ENCODE measurements at places on chromosomes 1 and 21.
A peak's percentile ranks its signal among the peaks of the same experiment; 100 is the strongest.

DNA sequence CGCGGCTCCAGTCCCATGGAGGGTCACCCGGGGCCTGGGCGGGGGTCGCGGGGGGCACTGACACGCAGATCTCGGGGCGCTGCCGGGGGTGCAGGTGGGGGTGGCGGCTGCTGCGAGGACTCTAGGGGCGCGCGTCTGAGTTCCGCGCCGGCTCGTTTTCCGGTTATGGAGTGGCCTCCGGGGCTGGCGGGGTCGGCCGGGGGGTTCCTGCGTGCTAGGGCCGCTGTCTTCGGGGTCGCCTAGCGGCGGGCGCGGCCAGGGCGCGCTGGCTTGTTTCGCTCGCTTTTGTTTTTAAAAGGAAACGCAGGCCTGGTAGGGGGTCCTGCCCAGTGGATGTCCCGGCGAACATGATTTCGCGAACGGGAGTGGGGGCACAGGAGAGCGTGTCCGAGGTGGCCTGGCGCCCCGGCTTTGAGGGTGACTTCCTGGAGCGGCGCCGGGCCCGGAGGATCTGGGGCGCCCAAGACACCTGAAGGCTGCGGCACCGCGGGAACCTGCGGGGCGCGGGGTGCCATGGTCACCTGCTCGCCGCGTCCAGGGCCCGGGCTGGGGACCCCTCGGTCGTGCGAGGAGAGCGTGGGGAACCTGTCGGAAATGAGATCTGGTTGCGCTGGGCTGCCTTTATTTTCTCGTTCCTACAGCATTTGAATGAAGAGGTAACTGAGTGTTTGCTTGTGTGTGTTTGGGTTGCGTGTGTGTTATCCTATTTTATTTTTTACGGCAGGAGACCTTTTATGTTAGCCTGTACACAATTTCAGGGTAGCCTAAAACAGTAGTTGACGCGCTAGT lies 618 bp downstream of the ETS2 start:
- peak; percentile 16 for DNase-seq

- DNase-seq: no peak
Observed at GRCh38 chr1:7060745-7061144, 275.5 kb downstream of the CAMTA1 start.

GRCh38 chr1:29121516-29121935 lies 2.2 kb downstream of the TMEM200B start:
- DNase-seq: no peak

DNA sequence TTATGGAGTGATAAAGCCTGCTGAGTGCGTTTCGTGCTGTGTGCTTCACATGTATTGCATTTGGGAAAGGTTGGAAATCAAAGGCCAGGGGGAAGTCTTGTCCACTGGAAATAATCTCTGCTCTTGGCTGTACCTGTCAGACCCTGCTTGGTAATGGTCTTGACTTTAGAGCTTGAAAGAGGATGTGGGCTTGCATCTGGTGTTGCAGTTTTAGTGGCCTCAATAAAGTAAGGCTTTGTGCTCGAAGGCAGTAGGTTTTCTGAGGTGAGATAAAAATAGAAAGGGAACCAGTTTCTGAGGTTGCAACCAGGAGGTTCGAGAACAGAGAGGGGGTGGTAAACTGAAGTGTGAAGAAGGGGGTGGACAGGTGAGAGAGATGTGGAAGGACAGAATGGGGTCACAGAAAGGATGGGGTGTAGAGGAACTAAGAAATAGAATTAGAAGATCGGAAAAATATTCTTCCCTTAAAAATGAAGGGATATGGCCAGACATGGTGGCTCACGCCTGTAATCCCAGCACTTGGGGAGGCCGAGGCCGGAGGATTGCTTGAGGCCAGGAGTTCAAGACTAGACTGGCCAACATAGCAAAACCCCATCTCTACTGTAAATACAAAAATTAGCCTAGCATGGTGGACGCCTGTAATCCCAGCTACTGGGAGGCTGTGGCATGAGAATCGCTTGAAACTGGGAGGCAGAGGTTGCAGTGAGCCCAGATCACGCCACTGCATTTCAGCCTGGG lies 1.5 kb downstream of the S100PBP start:
- no peak for DNase-seq

- DNase-seq: no peak
Observed at GRCh38 chr1:59128784-59129227, 168.1 kb upstream of the FGGY start.

- no peak for DNase-seq
Observed at GRCh38 chr1:157597959-157598667, at the start of gene FCRL4. Gene FCRL4 (minus strand): TSS chr1:157598085. CDS start chr1:157597944, 141 bp downstream.

DNA sequence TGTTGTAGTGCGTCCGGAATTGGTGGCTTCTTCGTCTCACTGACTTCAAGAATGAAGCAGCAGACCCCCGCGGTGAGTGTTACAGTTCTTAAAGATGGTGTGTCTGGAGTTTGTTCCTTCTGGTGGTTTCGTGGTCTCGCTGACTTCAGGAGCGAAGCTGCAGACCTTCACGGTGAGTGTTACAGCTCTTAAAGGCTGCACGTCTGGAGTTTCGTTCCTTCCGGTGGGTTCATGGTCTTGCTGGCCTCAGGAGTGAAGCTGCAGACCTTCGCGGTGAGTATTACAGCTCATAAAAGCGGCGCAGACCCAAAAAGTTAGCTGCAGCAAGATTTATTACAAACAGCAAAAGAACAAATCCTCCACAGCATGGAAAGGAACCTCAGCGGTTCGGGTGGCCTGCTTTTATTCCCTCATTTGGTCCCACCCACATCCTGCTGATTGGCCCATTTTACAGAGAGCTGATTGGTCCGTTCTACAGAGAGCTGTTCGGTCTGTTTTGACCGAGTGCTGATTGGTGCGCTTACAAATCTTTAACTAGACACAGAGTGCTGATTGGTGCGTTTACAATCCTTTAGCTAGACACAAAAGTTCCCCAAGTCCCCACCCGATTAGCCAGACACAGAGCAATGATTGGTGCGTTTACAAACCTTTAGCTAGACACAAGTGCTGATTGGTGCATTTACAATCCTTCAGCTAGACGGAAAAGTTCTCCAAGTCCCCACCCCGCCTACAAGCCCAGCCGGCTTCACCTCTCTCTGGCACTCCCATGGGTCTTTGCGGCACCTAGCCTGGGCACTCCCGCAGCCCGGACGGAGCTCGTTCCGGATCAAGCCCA lies 49.6 kb upstream of the KRTAP19-8 start:
- DNase-seq: no peak

DNA sequence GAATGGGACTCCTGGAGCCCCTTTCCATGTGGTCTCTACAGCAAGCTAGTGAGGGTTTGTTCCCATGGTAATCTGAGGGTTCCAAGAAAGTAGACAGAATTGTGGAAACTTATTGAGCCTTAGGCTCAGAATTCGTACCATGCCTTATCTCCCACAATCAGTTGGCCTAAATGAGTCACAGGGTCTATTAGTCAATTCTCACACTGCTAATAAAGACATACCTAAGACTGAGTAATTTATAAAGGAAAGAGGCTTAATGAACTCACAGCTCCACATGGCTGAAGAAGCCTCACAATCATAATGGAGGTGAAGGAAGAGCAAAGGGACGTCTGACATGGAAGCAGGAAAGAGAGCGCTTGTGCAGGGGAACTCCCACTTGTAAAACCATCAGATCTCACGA lies 106.6 kb upstream of the CXADR start:
- no peak for DNase-seq

GRCh38 chr1:174825806-174826205 lies 173.9 kb upstream of the CACYBP start:
- DNase-seq: no peak

- no peak for DNase-seq
Observed at GRCh38 chr1:43801203-43801602, 93.9 kb downstream of the ST3GAL3 start.

- no peak for DNase-seq
Observed at GRCh38 chr1:172393354-172393753, 27.1 kb upstream of the C1orf105 start.

- DNase-seq: no peak
Observed at GRCh38 chr1:87833166-87833565, 504.5 kb downstream of the LMO4 start.

GRCh38 chr1:2936559-2937515 lies 84.4 kb upstream of the ACTRT2 start:
- DNase-seq: no peak

GRCh38 chr1:75980972-75981897 lies 49.0 kb upstream of the ASB17 start:
- no peak for DNase-seq

DNA sequence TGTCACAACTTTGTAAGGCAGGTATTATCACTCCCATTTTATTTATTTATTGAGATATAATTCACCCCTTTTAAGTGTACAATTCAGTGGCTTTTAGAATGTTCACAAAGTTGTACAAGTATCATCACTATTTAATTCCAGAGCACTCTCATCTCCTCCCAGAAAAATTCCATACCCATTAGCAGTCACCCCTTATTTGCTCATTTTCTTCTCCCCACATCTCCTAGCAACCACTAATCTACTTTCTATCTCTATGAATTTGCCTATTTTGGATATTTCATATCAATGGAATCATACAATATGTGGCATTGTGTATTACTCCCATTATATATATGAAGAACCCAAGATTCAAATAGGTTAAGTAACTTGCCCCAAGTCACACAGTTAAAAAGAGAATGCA lies 7.0 kb downstream of the DSTYK start:
- no peak for DNase-seq

- DNase-seq: no peak
Observed at GRCh38 chr1:167904652-167905130, 9.2 kb downstream of the ADCY10 start.

GRCh38 chr1:244914761-244915160 lies 50.4 kb upstream of the HNRNPU start:
- no peak for DNase-seq

DNA sequence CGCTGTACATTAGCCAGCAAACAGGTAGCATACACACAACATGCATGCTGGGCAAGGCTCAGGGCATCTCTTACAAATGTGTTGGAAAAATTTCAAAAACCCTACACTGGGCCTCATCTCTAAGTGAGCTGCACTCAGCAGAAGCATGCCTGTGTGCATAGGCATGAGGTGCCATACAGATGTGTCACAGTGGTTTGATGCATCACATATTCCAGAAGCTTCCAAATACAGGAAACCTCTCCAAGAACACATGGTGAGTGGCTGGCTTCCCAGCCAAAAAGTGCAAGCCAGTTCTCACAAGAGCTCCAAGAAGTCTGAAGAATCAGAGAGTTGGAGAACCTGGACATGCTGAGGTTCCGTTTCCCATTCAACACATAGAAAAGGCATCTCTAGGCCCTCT lies 58.3 kb downstream of the CD46 start:
- no peak for DNase-seq

DNA sequence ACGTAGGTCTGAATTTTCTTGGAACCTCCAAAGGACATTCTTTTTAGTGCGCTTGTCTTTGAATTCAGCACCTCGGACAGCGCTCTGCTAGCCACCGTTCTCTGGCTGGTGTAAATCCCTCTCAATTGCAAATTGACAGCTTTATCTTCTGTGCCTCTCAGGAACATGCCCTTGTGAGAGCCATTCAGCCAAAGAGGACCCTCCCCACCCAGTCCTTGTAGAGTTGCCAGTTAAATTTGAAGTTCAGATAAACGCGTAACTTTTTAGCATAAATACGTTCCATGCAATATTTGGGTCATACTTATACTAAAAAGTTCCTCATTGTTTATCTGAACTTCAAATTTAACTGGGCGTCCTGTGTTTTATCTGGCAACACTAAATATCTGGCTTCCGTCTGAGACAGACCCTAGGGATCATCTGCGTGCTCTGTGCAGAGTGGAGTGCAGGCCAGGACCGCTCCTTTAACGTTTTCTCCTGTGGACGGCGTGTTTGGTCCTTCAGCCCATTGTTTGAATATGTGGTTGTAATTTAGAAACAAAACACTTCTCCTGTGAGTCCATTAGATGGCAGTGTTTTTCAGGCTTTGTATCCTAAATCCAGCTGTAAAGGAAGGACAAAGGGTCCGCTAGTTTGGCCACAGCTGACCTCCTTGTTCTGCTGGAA lies 7.0 kb downstream of the KCNAB2 start:
- no peak for DNase-seq

DNA sequence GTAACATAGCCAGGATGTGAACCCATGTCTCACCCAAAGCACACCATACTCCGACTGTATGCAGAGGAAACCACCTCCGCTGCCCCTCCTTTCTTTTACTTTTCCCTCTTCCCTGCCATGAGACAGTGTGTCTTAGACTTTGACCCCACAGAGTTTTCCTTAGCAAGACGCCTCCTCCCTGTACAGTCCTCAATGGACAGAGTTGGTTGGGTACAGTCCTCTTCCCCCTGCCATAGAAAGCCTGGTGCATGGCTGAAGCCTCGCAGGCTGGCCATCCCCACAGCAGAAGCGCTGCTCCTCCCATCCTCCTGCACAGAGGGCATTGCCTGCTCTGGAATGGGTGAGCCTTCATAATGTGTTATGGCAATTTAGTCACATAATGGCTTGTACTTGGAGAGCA lies 127.9 kb downstream of the PLPP3 start:
- DNase-seq: no peak

- DNase-seq: no peak
Observed at GRCh38 chr1:51044199-51044598, 57.8 kb upstream of the C1orf185 start.

- DNase-seq: no peak
Observed at GRCh38 chr21:14070049-14070893, 140.5 kb downstream of the LIPI start.

DNA sequence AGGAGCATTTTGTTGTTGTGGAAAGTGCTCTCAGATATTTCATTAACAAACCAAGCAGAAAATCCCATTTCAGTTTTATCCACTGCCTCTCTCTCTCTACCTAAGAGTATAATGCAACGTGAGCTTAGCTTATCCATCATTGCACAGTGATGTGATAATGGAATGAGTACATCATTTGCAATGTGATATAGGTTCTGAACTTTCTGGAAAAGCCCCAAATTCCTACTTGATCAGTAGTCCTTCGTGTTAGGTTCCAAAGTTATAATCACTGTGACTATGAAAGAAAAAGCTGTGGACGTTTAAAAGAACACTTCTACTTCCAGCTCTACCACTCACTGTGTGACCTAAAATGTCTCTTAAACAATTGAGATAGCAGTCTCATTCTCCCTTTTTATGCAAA lies 76.4 kb upstream of the PRMT6 start:
- DNase-seq: no peak

DNA sequence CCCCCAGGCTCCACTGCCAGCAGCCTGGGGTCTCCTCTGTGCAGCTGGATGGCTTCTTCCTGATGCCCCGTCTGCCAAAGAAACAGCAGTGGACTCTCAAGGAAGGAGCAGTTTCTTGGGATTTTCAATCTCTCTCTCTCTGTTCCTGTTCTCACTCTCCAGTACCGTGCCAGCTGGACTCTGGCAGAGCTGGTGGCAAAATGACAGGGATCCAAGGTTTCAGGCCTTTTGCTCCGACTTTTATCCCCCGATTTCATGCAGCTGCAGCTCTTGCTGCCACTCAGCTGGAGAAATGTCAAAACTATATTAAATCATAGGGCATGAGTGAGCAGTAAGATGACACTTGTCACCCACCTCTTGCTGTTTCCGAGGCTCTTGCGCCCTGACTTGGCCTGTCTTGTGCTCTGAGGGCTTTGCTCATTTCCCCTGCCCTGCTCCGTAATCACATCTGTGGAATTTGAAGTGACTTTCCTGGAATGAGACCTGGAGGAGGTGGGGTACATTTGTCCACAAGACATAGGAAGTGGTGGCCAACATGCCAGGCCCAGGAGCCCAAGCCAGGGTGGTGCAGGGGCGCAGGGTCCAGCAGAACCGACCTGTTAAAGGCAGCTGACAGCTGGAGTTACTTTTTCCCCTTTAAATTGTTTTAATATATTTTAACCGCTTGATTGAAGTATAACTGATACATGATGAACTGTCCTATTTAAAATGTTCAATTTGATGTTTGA lies 576.2 kb downstream of the PTPRU start:
- peak; percentile 2 for DNase-seq

GRCh38 chr1:153422450-153423068 lies 6.2 kb downstream of the S100A7A start:
- peak; percentile 52 for DNase-seq

- no peak for DNase-seq
Observed at GRCh38 chr1:217734973-217735372, 103.8 kb downstream of the SPATA17 start.

Measured in activated CD4-positive, alpha-beta T cell treated with anti-CD3 and anti-CD28 coated beads for 1 hour (primary cell).